ENCODE measurements at places on chromosomes 5 and 9.

DNA sequence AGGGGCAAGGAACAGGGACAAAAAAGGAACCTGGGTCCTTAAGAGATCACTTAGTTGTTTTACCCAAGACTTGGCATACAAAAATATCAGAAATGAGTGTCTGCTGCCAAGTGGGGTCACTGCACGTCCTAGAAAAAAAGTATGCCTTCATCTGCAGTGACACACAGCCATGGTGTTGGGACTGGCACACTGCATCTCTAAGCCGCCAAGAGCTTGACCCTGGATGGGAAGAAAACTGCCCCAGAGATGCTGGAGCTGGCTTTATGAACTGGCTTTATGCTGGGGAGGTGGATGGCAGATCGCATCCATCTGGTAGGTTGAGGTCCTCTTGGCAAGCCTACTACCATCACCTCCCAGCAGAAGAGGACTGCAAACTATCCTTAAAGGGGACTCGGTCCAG is 51.7 kb downstream of the IRF1 start:
- DNase-seq = no peak

DNA sequence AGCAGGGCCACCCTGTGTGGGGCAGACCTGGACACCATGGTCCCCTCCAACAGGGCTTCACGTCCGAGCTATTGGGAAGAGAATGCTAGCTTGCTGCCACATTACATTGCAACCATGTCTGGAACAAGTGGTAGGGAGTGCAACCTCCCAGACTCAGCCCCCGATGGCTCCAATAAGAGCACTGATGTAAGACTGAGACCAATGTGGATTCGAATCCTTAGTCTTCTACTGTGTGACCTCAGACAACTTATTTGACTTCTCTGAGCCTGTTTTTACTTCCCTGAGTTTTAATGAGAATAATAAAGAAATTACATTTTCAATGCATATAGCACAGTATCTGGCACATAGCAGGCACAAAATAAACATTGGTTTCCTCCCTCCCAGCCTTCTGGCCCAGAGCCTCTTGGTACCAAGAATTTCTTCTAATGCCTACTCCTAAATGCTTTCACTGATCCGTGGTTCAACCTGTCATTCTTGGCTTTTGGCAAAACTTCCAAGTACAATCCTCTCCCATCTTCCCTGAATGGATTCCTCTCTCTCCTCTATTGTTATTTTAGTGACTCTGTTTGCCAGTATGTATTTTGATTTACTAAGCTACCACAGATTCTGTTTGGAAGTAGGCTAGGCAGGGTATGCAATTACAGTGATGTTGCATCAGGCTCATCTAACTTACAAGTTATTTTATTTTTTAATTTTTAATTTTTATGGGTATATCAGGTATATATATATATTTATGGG is 34.6 kb upstream of the COL15A1 start:
- DNase-seq = no peak

DNA sequence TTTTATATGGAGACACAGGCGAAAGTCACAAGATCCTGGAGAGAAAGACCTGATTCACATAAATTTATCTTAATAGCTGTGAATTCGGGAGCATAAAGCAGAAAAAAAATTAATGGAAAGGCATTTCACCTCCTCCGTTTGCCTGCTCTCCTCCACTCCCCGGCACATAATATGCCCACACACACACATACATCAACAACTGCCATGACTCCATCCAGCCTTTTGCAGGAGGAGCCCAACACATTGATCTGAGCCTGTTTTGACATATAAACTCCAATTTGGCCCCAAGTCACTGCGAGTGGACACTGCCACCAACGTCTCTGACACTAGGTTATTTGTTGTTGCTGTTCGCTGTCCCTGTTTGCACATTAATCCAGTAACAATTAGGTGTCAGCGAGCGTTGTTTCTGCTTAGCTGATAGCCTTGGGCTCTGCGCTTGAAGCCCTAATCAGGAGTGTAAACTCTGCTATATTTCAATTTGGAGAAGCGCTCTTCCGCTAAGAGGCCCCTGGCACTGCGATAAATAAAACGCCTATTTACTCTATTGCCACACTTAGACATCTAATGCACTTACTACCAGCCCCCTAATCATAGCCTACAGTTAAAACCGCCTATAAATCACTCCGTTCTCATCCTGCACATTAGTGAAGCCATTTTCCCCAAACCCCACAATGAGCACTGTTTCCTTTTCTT is 195.8 kb upstream of the TBCA start:
- DNase-seq = no peak

DNA sequence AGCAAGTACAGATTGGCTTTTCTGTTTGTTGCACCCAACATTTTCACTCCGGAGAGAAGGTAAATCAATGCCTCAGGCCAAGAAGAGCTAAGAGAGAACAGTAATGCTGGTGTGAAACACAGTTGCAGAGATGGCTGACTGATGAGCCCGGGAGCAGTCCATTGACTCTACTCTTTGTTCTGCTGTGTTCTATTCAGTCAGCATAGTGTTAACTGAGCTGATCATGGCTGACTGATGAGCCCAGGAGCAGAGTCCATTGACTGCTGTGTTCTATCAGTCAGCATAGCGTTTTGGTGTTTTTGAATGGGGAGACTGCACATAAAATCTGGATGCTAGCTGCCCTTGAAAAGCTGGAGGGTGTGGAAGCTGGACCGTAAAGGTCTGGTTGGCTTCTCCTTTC is 141.4 kb downstream of the FRMD3 start:
- DNase-seq = no peak

DNA sequence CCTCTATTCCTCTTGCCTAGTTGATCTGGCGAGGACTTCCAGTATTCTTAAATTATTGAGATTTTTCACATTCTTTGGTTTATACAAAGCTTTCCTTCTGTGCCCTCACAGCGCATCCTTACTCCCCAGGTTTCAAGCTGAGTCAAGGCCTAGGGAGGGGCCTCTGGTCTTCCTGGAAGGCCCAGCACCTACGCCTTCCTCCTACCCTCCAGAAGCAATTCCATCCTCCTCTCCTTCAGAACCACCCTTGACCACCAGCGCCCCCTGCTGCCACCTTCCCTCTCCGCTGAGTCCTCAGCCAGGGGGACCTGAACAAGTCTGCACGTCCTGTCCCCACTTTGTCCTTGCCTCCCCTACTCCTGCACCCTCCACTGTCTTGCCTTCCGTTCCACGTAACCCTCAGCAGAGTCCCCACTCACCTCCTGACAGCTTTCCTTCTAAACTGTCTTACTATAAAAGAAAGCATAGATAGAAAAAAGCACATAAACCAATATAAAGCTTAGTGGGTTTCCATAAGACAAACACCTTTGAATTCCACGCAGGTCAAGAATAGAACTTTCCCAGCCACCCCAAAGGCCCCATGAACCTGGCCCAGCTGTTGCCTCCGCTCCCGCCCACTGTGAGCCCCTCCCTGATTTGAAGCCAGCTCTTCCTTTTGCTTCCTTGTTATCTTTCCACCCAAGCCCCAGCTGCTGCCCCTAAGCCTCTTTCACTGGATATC is 63.0 kb upstream of the CTSL start:
- no peak for DNase-seq

DNA sequence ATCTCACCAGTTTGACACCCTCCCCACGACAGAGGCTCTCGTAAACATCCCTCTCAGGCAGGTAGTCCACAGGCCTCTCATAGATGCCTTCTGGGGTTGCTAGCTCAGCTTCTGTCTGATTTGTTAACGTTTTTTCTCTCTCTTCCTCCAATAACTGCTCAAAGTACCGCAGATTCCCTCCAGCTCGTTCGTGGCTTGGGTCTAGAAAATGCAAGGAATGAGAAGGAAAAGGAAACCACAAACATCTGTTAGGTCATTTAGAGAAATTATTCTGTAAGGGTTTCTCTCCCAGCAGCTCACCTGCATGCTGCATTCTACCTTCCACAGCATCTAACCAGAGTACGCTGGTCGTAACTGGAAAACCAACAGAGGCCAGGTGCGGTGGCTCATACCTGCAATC is 18.5 kb downstream of the P4HA2 start:
- DNase-seq = no peak

DNA sequence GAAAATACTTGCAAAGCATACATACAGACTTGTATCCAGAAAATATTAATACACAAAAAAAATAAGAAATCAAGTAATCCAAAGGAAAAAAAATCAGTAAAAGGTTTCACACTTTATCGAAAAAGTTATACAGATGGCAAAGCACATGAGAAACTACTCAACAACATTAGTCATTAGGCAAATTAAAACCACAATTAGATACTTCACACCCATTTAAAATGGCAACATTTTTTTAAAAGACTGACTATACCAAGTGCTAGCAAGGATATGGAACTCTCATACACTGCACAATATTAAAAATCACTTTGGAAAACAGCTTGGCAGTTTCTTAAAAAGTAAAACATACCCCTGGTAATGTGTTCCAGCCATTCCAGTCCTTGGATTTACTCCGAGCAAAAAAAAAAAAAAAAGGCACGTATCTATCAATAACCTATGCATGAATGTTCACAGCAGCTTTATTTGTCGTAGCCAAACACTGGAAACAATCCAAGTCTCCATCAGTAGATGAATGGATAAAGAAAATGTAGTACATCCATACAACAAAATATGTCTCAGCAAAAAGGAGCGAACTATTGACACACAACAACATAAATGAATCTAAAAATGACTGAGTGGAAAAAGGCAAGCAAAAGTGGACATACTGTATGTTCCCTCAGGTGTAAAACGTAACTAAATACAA is 66.0 kb downstream of the GNAQ start:
- peak; percentile 81 for DNase-seq

DNA sequence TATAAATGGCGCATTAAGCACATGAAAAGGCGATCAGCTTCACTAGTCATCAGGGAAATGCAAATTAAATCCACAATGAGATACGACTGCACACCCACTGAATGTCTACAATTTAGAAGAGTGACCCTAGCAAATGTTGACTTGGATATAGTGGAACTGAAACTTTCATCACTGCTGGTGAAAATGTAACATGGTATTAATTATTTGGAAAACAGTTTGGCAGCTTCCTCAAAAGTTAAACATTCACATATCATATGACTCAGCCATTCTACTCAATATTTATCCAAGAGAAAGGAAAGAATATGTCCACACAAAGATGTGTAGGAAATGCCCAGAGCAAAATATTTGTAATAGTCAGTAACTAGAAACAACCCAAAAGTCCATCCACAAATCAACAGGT is 146.5 kb downstream of the LPAR1 start:
- DNase-seq = no peak

DNA sequence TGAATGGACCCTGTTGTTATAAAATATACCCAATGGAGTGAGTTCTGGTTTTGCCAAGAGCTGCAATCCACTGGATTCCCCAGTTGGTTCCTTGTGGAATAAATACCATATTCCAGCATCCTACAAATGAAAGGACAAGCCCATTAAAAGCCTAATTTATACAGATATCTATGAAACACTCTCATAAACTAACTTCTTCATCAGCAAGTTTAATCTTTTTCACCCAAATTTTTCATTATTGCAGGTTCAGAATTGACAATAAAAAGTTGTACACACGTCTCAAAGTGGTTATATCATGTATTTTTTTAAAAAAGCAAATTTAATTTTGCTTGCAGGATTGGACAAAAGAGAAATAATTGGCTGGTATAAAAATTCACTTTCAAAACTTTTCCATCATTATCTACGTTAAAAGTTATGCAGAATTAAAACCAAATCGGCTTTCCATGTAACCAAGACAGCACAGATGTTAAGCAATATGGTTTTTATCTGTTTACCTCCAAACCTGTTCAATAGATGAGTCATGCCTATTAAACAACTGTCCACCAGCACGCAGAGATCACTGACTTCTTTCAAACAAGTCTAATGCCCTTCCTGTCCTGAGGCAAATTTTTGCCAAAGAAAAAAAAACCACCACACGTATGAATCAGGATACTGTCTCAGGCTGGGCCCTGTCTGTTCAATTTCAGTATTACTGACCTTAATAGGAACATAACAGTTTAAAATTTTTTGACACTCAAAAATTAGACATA is 42.5 kb downstream of the CEMIP2 start:
- DNase-seq = peak; percentile 63

DNA sequence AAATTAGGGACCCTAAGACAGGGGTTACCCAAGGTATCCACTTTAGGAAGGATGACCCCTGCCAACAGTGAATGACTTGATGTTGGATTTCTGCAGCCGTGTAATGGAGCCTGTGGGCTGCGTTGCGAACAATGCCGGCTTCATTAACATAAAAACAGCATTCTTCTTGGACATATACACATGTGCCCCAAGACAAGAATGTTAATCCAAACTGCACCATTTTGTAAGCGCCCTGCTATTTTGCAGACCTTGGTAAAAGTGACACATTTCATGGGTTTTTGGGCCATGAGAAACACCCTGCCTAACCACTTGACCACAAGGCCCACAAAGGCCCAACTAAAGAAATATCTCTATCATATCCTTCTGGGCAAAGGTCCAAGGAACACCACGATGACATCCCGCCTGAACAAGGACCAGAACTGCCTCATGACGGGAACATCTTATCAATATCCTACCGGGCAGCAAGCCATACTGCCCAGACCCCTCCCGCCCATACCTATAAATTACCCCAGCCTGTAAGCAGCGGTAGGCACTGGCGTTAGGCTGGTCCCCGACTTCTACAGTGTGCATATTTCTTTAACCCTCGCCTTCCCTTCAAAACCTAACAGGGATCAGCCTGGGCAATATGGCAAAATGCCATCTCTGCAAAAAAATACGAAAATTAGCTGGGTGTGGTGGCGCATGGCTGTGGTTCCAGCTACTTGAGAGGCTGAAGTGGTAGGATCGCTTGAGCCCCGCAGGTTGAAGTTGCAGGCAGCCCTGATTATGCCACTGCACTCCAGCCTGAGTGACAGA is 9.7 kb upstream of the PDCD1LG2 start:
- no peak for DNase-seq

GRCh38 chr5:172740428-172741205 is 30.4 kb downstream of the DUSP1 start:
- peak; percentile 3 for DNase-seq

- DNase-seq = no peak
Observed at GRCh38 chr9:73116880-73117279, 34.8 kb upstream of the ANXA1 start.

- no peak for DNase-seq
Observed at GRCh38 chr9:130431536-130432303, 13.0 kb upstream of the ASS1 start.

DNA sequence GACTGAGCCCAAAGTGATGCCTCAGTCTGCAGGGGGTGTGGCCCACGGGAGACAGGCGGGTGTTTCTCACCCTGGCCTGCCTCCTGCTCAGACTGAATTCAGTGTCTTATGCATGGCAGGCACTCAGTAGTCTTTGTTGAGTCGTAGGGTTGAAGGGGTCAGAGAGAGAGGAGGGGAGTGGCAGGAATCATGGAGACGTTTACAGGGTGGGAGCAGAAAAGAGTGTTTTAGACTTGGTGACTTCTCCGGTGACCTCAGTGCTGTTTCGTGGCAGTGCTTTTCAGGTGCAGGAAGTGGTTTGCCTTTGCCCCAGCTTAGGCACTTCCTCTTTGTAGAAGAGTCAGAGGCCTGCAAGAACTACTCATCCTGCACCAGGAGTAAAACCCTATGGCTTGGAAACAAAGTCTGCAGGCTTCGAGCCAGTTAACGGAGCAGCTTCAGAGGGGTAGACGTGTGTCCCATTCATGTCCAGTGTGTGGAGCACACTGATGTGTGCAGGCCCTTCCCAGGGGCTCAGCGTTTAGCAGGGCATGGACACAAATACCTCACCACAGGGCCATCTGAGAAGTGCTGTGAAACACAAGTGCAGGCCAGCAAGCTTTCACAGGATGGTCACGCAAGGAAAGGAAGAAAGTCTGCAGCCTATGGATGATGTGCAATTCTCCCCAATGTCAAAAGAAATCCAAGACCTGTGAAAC is 24.5 kb upstream of the SEMA4D start:
- DNase-seq = no peak

Measured in NCI-H2171 treated with DMSO at 0.1 percent for 48 hours (cell line).